Urothelium cell line (cell line): ENCODE measurements at places on chromosomes 11 and 22.

DNA sequence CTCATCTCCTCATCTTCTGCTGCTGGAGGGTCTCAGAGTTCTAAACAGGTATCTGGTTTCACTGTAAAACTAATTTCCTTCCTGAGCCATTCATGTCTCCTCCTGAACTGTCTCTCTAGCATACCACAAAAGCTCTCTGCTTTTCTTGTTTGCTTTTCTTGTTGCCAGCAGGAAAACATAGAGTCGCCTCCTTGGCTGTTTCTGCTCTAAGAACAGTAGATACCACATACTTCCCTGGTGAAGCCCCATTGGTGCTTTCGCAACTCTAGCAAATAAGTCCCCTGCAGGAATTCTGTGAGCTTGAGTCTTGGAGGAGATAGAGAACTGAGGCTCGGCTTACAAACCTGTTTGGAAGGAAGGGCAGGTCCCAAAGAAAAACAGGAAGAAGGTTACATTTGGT, 7.0 kb downstream of the DIXDC1 start:
- DNase-seq, result no peak

DNA sequence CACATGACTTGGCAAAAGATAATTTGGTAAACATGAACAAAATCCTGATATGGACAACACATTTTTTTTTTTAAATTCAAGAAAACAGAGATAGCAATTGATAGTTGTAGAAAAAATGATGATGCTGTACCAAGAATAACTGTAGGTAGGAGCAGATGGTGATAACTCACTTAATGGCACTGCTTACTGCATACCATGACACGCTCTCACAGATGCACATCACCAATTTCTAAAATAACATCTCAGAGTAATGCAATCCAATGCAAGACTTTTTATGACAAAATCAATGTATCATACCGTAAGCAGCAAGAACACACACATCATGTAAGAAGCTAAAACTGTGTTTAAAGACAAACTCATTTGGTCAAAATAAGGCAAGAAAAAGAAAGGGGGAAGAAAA, 96.2 kb downstream of the LARGE2 start:
- no peak for DNase-seq

GRCh38 chr22:36873614-36874308, 13.0 kb downstream of the NCF4 start:
- DNase-seq, result peak; percentile 74

GRCh38 chr11:8947230-8947943, 4.6 kb upstream of the ASCL3 start:
- DNase-seq, result no peak

GRCh38 chr11:67351275-67352005, 1.9 kb downstream of the POLD4 start:
- DNase-seq, result peak; percentile 88

GRCh38 chr22:17938484-17938924, 85.9 kb downstream of the MICAL3 start:
- no peak for DNase-seq

GRCh38 chr22:29148826-29149225, 56.9 kb upstream of the EMID1 start:
- no peak for DNase-seq

GRCh38 chr11:113168354-113169342, 145.7 kb upstream of the TTC12 start:
- DNase-seq, result no peak

DNA sequence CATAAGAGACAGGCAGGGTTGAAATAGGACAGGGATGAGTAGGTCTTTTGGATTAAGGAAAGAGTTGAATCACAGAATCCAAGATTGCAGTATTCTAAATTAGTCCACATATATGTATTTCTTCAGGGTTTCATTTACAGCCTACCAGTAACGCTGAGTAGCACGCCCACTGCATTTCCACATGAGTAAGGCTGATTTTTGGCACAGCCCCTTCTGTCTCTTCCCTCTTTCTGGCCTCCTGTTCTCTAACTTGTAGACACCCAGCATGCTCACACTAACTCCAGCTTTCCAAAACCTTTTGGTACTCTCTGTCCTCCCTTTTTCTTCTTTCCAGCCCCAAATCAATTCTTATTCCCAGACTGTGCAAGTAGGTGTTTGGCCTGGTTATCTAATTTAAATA, 3.7 kb upstream of the SIK2 start:
- DNase-seq, result no peak

- peak; percentile 88 for DNase-seq
These were observed 6.8 kb upstream of the CDKN1C start for GRCh38 chr11:2892215-2892966.

DNA sequence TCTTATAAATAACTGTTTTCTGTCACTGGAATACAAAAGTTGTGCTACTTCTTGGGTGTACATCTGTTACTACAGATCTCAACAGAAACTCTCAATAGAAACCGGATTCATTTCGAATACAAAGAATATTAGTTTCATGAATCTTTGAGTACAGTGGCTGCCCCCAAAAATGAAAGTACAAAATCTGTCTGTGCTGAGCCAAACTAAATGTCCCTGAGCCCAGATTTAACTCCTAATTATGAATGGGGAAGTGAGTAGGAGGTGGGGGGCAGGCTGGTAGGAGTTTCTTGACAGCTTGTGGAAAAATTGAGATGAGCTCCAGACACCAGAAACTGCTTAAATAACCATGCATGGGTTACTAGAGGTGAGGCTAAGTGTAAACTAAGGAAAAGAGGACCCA, 41.6 kb downstream of the PITPNB start:
- DNase-seq, result no peak

- no peak for DNase-seq
These were observed 279.3 kb upstream of the SYN3 start for GRCh38 chr22:33337524-33337923.

- DNase-seq, result no peak
These were observed 24.1 kb downstream of the MAML2 start for GRCh38 chr11:96318850-96319249.

GRCh38 chr11:1221848-1222311, 986 bp upstream of the MUC5B start:
- DNase-seq, result no peak

GRCh38 chr22:31973739-31974138, 29.4 kb downstream of the YWHAH start:
- DNase-seq, result no peak

DNA sequence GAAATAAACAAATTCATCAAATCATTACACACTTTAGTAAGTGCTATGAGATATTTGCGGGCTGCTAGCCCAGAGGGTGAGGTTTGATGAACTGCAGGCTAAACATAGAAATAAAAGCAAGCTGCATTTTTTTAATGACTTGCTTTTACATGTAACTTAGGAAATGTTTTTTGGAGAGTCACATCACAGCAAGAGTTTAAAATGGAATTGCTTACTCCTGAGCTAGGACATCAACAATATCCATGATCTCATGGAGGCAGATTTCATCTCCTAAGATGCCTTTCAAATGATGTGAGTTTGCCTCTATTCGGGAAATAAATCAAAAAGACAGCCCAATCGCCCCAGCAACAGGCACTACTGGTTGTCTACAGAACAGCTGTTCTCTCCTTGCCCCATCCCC, 73.4 kb upstream of the CD44 start:
- no peak for DNase-seq
